ENCODE measurements at places on chromosomes 4 and X.

DNA sequence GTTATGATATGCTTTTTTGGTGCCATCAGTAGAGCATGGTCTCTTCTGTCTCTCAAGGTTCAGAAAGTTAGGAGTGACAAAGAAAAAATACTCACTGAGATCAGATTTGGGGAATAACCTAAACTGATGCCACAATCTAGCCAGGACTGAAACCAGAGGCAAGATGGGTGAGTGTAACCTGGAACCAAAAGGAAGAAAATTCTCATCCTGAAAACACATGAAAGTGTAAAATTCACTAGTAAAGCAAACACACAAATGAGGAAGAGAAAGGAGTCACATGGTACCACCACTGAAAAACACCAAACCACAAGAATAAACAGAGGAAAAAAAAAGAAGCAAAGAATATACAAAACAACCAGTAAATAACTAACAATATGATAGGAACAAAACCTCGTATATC, 96.4 kb downstream of the ANXA10 start:
- no peak for DNase-seq

GRCh38 chrX:23783589-23784469, 856 bp downstream of the SAT1 start:
- DNase-seq, result no peak

- no peak for DNase-seq
Observed at GRCh38 chr4:12926189-12927066, 557.7 kb downstream of the RAB28 start.

GRCh38 chr4:123674762-123675465, 278.3 kb downstream of the SPRY1 start:
- no peak for DNase-seq

DNA sequence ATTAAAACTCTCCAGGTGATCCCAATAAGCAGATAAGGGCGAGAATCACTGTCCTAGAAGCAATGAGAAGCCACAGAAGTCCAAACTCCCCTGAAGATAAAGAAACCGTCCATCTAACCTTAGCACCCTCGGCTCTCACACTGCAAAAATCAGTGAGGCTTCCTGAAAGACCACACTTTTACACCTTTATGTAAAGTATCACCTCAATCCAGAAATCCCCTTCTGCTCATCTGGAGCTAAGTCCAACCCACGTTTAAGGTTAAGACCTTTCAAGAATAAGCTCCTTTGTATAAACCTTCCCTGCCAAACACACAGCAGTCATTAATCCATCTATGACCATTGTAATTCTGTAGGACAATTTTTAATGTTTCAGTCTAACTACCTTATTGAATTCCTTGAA, 41.7 kb downstream of the LIN54 start:
- no peak for DNase-seq

- no peak for DNase-seq
Observed at GRCh38 chr4:109410226-109410625, 23.4 kb upstream of the SEC24B start.

- no peak for DNase-seq
Observed at GRCh38 chrX:99752776-99753175, 657.3 kb downstream of the PCDH19 start.

DNA sequence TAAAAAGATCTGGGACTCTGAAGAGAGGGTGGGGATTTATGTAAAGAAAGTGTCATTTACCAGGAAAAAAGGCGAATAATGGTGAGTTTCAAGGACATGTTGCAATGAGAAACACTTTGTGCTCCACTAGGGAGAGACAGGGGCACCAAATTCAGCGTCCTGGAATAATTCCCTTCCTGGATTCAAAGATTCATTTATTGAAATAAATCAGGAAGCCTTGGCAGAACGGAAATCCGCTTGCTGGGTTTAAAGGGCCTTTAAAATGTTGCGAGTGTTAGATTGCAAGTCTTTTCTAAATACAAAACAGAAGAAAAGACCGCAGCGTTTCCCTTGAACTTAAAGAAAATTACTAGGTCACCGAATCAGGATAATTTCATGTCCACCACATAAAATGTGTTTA, 3.8 kb upstream of the ZIC3 start:
- no peak for DNase-seq

GRCh38 chr4:108355186-108355901, 186.6 kb upstream of the LEF1 start:
- peak; percentile 70 for DNase-seq
